A549 treated with AZD2906 at 1 μM for 4 hours (cell line): ENCODE measurements at places on chromosomes 5 and 9. TPM values are rescaled to one million over a fixed set of nuclear protein-coding genes. Genes with fewer than 3 reads are reported as not detected.

Gene DOK3
- total RNA-seq, result 1.8 to 5.3 TPM (median 3.6 TPM) in 5 replicates

Gene SURF2
- 37.8 to 53.4 TPM (median 45.4 TPM) in 5 replicates for total RNA-seq

Gene NR5A1
- 0.07 to 0.20 TPM (median 0.17 TPM) in 5 replicates for total RNA-seq

Gene TRIM32
- 20.8 to 22.4 TPM (median 21.6 TPM) in 5 replicates for total RNA-seq

Gene PCDHB5
- total RNA-seq, result 1.3 to 1.7 TPM (median 1.4 TPM) in 5 replicates

Gene ZNF454
- total RNA-seq, result not detected in 5 replicates

Gene CTSL
- 590 to 731 TPM (median 623 TPM) in 5 replicates for total RNA-seq
